ENCODE measurements at places on chromosomes 6 and 20. TPM values are rescaled to one million over a fixed set of nuclear protein-coding genes. Genes with fewer than 3 reads are reported as not detected.

- DNase-seq, result no peak
Observed at GRCh38 chr6:6565069-6565468, 23.5 kb upstream of the LY86 start.

DNA sequence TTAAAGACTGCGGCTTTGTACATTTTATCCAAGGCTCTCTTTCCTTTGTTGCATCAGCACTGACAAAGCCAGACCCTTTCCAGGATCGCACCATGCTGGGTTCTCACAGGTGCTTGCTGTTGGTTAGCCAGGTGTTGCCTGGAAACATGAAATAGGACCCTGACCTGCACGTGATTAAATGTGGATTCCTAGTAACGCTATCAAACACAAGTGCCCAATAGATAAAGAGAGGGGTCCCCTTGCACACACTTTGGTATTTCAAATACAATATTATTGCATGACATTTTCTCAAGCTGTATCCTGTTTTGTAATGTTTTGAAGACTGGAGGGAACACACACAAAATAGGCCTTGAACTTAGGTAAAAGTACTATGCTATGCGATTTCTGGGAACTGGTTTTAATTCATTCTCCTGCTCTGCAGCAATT, 73.3 kb downstream of the AKAP12 start:
- DNase-seq, result no peak

DNA sequence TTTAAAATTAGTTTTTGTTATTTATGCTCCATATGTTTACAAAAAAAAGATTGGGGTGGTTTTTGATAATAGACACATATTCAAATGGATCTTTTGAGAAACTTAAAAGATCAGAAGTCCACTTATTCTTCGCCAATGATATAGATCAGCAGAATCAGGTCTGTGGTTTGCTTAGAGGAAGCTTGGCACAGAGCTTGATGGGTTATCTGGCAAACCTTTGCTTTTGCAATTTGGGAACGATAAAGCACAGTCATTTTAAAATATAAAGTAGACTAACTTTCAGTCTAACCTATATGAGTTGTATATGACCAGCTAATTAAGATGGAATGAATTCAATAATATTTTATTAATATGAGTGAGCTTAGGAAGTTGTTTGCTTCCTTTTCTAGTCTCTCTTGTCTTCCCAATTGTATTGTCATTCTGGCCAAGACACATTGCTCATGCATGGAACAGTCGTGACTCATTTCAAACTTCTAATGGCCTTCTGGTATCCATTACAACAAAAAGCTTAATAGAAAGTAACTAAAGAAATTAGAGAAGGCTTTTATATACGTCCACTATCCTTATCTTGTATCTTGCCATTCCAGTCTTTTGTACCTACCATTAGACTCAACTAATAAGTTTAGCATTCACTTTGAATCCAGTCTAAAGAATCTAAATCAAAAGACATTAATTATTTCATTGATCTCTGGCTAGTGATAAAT, 118.7 kb downstream of the TBX18 start:
- DNase-seq, result no peak

GRCh38 chr20:36043441-36043840, 75.1 kb downstream of the CNBD2 start:
- no peak for DNase-seq

- no peak for DNase-seq
Observed at GRCh38 chr6:155883334-155883731, 427.7 kb upstream of the NOX3 start.

PPIL6 gene
- 1.3 TPM for total RNA-seq

GRCh38 chr6:5809450-5809849, 197.3 kb downstream of the NRN1 start:
- no peak for DNase-seq

DNA sequence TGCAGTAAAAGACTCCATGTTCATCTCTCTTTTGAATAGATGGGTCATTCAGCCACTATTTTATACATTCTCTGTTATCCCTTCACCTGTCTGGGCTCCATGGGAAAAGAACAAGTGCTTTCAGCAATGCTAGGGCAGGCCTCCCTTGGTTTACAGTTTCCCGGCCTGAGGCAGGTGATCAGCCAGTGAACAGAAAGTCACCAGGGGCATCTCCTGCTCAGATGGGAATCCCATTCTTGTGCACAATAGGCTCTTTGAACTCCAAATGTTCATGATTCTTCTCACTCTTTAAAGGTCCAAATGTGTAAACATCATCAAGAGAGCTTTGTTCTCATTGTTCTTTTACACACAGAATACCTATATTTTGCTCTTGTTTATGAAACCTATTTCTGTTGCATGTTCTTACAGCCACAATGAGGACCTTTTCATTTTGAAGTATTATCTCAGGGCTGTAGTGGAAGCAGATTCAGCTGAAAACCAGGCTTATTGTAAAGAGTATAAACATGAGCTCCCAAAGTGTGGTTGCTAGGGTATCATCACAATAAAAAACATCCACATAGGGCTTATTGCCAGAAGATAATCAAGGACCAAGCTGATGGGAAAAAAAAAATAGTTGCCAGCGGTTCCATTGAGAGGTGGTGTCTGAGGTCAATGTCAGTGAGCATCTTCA, 267.1 kb upstream of the SGK1 start:
- DNase-seq, result no peak

PNISR gene
- total RNA-seq, result 176 TPM

DNA sequence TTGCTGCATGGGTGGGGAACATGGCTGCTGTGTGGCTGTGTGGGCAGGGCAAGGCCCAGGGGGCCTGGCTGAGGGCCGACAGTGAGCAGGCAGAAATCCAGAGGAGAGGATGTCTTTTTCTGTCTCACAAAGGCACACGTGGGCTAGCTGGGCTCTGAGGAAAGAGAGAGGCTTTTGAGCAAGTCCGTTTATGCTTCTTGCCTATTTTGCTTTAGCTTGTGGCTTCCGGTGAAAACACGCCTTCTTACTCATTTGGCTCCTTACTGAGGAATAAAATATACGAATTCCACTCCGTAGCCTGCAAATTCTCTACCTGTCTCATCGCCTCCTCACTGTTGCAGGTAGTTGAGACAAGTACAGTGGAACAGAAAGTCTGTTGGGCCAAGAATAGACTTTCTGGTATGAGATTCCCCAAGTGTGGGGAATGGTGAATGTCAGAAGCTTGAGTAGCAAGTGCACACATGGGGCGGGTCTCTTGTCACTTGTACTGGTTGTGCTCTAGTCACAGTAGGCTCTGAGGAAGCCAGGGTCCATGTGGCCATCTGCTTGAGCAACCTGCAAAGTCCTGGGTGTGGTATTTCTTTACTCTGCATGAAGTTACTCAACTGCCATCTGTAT, 28.4 kb downstream of the WRNIP1 start:
- no peak for DNase-seq

- DNase-seq, result peak; percentile 8
Observed at GRCh38 chr6:53048431-53049195, 16.6 kb upstream of the FBXO9 start.

DNA sequence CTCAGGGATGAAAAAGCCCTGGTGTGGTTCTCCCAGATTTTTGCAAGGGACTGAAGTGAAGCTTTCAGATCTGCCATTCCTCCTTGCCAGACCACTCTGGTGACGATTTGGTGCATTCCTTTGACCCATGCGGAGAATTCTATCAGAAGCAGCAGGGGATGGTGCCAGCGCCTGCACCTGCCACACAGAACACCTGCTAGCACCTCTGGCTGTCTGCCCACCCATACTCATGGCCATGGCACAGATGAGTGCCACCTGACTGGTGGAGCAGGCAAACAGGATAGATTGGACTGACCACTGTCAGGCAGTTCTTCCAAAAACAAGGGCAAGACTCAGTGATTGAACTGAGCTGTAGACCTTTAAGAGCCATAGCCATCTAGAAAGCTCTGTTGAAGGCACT, 107.1 kb downstream of the CDYL start:
- no peak for DNase-seq

DNA sequence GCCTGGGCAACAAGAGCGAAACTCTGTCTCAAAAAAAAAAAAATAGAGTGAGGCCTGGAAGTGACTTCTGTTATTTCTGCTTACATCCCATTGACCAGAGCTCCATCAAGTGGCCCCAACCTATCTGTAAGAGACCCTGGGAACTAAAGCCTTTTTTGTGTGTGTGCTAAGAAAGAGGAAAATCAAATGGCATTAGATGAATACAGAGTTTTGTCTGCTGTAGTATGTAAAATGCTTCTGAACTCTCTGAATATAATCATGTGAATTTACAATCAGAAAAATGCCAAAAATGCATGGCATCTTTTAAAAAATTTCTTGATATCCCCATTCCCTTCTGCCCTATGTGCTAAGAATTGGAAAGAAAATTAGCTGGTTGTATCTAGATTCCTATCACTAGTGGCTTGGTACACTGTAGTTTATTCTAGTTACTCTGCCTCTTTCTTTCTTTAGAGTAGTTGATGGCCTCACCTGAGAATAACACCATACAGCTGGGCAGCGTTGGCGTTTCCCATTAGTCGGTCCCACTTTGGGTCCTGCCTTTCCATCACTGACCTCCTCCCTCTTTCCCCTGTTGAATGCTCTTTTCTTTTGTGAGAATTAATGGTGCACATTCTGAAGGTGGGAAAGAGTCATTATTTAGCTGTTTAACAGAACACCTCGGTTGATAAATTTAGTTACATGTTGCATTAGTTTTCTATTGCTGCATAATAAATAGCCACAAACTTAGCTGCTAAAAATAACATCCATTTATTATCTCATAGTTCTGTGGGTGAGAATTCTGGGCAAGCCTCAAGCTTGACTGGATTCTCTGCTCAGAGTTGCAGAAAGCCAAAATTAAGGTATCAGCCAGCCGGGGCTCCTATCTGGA, 38.2 kb downstream of the SAMD5 start:
- no peak for DNase-seq

- no peak for DNase-seq
Observed at GRCh38 chr20:50980071-50980681, 21.6 kb downstream of the MOCS3 start.

DNA sequence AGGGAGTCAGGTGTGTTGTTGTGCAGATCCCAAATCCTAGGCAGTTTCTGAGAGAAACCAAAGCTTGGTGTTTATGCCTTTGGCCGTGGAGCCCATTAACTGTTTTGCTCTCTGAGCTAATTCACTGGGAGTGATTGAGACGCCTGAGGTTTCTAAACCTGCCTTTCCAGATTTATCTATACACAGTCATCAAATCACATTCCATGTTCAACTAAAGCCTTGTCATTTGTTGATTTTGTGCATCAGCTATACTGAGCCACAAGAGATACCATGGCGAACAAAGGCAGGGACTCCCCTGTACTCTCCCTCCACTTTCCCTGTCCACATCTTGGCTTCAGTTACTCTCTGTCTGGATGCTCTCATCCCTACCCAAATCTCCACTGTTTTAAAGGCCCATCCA, 229.7 kb upstream of the PMEPA1 start:
- no peak for DNase-seq

RBPJL gene
- not detected for total RNA-seq

OR2J3 gene
- total RNA-seq, result not detected

- DNase-seq, result no peak
Observed at GRCh38 chr6:17391976-17392375, 1.4 kb upstream of the CAP2 start.

PLA2G7 gene
- not detected for total RNA-seq

DNA sequence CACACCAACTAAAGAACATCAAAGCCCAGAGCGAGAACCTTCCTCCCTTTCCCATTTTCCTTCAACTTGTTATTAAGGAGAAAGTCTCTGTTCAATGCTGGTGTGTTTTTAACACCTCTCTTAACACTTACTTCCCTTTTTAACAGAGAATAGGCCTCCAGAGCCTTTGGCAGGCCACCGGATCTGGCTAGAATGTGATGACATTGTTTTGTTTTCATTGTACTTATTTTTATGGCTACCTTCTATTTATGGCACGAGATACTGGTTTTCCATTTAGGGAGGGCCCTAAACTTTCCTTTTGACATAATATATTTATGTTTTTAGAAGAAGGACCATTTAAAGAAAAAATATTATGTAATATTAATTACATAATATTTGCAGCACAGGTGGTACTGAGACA, 21.6 kb downstream of the TCF15 start:
- DNase-seq, result no peak

C2 gene
- total RNA-seq, result 8.7 TPM

GRCh38 chr20:1616858-1617434, 2.9 kb downstream of the SIRPB1 start:
- DNase-seq, result no peak

CALHM4 gene
- not detected for total RNA-seq

PAK5 gene
- total RNA-seq, result not detected

- DNase-seq, result no peak
Observed at GRCh38 chr6:79694156-79694555, 63.0 kb downstream of the SH3BGRL2 start.

DNA sequence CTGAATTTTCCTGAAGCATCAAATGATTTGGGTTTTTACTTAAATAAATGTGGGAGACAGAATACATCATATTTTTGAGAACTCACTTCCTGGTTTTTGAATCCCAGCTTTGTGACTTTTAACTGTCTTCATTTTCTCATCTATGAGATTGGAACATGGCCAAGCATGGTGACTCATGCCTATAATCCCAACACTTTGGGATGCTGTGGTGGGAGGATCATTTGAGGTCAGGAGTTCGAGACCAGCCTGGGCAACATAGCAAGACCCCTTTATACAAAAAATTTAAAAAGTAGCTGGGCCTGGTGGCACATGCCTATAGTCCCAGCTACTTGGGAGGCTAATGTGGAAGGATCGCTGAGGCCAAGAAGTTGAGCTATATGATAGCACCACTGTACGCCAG, 122.3 kb downstream of the QKI start:
- no peak for DNase-seq

- no peak for DNase-seq
Observed at GRCh38 chr6:139742671-139743070, 368.2 kb upstream of the CITED2 start.

DNA sequence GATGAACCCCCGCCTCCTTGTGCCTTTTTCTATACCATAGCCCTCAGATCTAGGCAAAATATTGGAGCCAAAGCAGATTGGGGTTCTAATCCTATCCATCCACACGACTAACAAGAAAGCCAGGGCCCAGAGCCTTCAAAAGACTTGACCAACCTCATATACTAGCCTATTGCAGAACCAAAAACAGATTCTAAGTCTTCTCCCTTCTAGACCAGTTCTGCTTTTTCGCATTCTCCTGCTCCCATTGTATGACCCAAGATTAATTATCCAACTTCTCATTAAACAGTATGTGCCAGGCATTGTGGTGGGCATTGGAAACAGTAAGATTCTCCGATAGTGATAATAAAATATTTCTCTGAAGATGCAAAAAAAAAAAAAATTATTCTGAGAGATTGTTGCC, 113.7 kb upstream of the JARID2 start:
- DNase-seq, result no peak

- no peak for DNase-seq
Observed at GRCh38 chr6:113591896-113592827, 265.0 kb upstream of the MARCKS start.

- no peak for DNase-seq
Observed at GRCh38 chr6:144447472-144447871, 162.3 kb downstream of the UTRN start.

ARMH2 gene
- total RNA-seq, result not detected

DNA sequence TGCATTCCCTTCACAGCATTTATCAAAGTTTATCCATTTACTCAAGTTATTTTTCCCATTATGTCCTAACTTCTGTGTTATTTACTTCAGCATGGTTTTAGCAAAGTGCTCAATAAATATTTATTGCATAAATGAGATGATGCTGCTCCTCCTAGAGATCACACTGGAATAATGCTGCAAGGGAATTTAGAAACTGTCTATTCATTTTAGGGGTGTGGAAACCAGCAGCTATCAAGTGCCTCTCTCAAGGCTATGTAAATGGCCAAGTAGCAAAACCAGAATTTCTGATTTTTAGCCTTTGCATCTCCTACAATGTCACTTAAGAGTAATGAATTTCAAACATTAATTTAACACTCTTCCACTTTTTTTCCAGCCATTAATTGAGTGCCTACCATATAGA, 316.2 kb downstream of the COL12A1 start:
- no peak for DNase-seq

GLP1R gene
- not detected for total RNA-seq
